CD4-positive, alpha-beta T cell treated with Interleukin-6 for 4 hours (primary cell): ENCODE measurements at places on chromosomes 7 and 10.

DNA sequence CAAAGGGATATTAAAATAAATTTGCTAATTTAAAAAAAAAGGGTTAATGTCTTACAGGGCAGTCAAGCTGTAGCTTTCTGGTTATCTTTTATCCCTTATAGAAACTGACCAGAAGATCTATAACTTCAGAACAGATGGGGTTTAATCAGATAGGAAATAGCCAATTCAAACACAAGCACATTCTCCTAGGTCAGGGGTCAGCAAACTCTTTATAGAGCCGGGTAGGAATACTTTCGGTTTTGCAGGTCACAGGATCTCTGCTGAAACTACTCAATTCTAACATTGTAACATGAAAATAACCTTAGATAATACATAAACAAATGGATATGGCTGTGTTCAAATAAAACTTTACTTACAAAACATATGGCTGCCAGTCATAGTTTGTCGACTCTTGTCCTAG is 479.8 kb downstream of the ADRA2A start:
- DNase-seq = no peak

GRCh38 chr7:143882020-143882603 is 19.9 kb downstream of the TCAF1 start:
- DNase-seq = no peak

GRCh38 chr10:106609470-106610266 is 554.8 kb downstream of the SORCS1 start:
- no peak for DNase-seq

- DNase-seq = no peak
Observed at GRCh38 chr10:3494131-3494837, 290.7 kb downstream of the KLF6 start.

GRCh38 chr10:107144490-107144889 is 20.0 kb downstream of the SORCS1 start:
- DNase-seq = no peak

- DNase-seq = no peak
Observed at GRCh38 chr10:6195376-6195775, 7.4 kb upstream of the PFKFB3 start.

- no peak for DNase-seq
Observed at GRCh38 chr10:17220652-17221100, 7.4 kb upstream of the VIM start.

- DNase-seq = no peak
Observed at GRCh38 chr10:95353123-95353522, 62.3 kb upstream of the PDLIM1 start.

- DNase-seq = peak; percentile 74
Observed at GRCh38 chr10:22988581-22989360, 60.9 kb downstream of the ARMC3 start.

- DNase-seq = no peak
Observed at GRCh38 chr7:76011442-76011861, 17.1 kb upstream of the TMEM120A start.

DNA sequence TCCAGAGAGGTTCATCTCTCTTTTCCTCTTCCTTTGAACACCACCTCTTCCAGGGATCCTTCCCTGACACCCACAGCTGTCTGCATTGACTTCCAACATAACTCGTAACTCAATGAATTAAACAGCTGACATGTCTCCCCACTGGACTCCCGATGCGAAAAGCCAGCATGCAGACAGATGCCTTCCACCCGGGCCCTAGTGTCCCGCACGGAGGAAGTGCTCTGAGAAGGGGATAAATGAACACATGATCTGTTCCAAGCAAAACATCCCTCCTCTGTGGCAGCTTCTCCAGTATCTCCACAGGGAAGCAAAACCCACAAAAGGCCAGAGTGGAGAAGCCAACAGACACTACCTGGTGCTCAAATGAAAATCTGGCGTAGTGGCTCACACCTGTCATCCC is 28.3 kb downstream of the OGDHL start:
- no peak for DNase-seq
